ENCODE measurements at places on chromosomes 1 and 21.

- DNase-seq, result peak; percentile 20
Measured at GRCh38 chr1:179229214-179230140, at the start of gene ABL2. Gene ABL2, minus strand, starts transcription at chr1:179229677. Its CDS starts 280 bp downstream, at chr1:179229397.

DNA sequence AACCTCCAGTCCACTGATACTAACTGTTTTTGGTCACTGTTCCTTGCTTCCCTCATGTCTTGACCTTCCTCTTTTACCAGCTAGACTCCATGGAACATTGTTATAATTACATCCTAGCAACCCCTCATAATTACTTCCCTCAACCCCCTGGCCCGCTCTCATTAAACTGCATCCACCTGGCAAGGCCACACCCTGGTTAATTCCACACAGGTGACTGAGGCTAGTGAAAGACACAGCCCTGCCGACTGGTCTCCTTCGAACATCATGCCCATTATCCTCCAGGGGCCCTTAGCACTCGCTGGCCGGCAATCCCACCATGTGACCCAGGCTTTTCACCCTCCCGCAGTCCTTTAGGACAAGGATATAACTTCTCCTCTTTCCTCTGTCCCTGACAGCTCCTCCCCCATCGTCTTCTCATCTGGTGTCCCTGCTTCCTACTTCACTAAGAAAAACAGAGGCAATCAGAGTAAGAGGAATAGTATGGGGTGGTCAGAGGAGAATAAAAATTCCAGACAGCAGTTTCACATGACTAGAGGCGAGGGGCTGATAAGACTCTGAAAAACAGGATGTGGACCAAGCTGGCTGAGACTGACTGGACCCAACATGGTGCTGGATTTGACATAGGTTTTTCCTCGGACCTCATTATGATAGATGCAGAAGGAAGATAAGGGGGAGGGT, 8.8 kb upstream of the TENT5B start:
- no peak for DNase-seq

DNA sequence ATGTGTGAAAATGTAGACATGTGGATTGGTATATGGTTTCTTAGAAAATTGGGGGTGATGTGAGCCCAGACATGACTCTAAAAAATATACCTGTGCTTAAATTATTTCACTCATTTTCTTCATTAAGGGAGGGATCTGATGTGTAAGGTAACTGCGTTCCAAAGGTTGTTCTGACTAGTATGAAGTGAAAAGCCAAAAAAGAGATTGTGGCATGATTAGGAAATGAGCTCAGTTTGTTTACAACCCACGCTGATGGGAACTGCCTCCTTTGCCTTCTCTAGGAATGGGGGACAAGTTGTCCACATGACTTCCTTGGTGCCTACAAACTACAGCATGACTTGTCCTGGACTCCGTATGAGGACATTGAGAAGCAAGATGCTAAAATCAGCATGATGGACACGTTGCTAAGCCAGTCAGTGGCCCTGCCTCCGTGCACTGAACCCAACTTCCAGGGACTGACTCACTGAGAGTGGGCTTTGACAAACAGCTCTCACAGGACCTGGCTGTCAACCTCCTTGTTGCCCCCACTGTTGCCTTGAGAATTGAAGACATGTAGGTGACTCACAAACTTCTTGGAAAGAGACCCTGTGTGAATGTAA, 8.0 kb downstream of the C1orf50 start:
- no peak for DNase-seq

DNA sequence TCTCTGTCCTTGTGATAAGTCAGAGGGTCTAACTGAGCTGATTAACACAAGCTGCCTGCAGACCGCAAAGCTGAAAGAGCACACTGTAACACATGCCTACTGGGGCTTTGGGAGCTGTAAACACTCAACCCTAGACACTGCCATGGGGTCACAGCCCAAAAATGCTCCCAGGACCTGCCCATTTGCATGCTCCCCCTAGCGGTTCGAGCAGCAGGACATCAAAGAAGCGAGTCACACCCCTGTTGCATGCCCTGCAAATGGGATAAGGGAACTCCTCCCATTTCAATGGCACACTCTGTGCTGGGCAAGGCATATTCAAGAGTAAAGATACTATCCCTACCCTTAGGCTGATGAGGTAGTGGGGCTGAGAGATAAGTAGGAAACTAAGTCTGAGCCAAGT, 22.8 kb downstream of the LCE3E start:
- DNase-seq, result no peak

DNA sequence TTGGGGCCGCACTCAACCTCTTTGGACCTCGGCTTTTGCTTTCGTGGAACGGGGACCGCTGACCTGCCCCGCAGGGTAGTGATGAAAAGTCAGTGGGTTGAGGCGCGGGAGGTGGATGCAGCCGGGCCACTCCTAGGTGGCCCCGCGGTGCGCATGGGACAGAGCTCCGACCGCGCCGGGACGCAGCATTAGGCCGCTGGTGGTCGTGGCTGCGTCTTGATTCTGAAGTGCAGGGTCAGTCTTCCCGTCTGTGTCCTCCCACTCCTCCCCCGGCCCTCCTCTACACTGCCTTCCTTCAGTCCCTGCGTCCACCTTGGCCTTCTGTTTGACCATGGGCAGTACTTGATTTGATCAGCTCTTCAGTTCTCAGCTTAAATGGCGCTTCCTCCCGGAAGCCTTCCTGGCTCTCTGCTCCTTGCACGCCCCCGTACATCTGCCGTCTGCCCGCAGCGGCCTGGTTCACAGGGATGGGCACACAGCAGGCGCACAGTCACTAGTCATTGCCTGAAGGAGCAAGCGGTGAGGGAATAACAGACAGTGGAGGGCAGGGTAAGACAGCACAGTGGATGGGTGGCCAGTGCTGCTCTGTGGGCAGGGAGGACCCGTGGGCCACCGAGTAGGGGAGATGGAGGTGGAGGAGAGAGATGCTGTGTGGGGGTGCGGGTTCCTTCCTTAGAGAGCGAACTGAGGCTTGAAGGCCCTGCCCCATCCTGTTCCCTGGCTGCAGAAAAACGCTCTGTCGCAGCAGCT, 633 bp downstream of the THEMIS2 start:
- no peak for DNase-seq

DNA sequence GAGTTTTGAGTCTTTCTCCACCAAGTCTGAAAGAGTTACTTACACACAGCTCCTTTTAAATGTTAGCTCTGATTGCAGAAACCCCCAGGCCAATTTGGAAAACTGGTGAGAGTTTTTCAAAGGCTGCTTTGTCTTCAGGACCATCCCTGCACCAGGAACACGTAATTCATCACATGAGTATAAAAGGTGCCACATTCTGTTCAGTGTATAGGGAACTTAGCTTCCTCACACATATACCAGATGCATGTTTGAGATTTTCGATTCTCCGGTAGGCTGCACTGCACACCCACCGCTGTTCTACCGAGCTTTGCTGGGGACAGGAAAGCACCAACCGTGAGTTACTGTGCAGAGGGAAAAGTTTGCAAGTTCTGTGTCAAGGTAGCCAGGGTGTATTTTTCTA, 28.3 kb upstream of the KCNK2 start:
- DNase-seq, result no peak

- no peak for DNase-seq
Measured at GRCh38 chr1:171429137-171429536, 56.2 kb upstream of the PRRC2C start.

DNA sequence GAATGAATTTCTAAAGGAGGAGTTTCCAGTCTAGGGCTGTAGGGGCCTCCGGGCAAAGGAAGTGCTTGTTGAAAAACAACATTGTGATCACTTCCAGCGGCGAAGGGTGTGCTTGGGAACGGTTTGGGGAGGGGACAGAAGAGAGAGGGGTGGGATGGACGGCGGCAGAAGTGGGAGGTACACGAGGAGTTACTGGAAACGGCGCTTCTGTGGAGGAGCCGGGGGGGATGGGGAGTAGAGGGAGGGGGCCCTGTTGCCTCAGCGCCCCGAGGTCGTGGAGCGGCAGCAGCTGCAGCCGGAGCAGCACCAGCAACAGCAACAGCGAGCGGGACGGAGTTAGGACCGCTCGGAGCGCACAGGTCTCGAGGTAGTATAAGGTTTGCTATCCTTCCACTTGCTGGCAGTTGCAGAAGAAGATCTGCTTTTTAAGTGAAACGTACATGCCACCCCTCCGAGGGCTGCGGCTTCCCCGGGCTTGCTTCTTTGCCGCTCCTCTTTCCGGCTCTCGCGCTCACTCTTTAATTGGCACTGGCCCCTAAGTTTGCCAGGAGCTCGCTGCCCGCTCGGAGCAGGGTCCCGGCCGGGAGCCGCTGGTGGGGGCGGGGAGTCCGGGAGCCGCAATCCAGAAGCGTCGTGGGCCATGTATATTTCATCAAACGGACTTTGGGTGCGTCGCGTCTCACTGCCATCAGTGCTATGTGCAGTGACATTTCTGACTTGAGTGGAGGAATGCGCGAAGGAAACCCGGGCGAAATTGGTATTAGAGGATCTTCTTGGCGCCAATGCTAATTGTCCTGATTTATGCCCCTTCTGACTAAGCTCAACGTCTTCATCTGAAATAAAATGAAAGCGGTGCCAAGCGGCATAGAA, 771 bp upstream of the NTNG1 start:
- DNase-seq, result no peak

DNA sequence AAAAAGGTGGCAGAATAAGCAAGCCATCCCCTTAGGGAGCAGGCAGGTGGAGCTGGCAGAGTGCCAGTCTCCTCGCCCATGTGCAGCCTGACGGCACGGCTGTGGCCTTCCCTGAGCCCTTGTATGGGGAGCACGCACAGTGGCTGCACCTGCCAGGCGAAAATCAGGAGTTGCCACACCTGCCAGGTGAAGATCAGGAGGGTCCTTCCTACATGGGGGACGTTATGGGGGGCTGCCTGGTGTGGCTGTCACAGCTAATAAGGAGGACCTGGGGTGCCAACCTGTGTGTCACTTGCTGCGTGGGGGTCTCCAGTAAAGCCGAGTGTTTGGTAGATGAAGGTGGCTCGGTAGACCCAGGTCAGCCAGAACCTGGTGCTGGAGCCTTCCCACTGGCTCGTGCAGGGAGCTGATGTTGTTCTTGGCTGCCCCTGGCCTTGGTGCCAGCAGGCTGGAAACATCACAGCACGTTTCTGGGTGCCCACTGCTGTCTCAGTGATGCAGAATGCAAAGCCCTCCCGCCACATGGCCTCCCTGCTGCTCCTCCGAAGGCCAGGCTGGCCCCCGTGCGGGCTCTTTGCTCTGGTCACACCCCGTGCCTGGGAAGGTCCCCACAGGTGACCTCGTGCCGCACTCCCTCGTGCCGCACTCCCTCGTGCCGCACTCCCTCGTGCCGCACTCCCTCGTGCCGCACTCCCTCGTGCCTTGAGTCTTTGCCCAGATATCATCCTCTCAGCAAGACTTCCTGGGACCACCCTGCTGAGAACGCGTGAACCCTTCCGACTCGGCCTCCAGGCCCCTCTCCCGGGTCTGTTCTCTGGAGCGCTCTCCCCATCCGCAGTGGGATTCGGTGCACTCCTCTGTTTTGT, 55.4 kb downstream of the SLC37A1 start:
- DNase-seq, result no peak

DNA sequence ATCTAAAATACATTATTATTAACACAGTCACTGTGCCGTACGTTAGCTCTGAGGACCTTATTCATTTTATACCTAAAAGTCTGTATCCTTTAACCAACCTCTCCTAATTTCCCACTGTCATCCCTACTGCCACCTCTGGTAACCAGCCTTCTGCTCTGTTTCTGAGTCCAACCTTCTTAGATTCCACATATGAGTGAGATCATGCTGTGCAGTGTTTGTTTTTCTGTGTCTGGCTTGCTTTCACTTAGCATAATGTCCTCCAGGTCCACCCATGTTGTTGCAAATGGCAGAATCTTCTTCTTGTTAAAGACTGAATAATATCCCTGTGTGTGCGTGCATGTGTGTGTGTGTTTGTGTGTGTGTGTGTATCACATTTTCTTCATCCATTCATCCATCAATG, 64.2 kb downstream of the ETS2 start:
- no peak for DNase-seq

GRCh38 chr1:193108471-193108870, 3.3 kb upstream of the GLRX2 start:
- no peak for DNase-seq

DNA sequence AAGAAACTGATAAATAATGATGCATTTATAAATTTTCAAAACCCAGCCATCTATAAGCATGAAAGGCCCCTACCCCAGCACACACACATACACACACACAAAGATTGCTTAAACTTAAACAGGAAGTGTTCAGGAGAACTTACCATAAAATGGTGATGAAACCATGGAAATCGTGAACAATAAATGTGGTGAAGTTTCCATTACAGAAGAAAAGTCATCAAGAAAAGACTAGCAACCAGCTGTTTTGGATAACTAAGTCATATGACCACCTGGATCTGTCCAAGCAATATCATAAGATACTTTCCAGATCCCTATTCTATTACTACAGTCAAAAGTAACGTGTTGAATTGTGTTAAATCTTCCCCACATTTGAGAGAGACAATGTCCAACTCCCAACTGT, 24.1 kb downstream of the RGS5 start:
- DNase-seq, result no peak

DNA sequence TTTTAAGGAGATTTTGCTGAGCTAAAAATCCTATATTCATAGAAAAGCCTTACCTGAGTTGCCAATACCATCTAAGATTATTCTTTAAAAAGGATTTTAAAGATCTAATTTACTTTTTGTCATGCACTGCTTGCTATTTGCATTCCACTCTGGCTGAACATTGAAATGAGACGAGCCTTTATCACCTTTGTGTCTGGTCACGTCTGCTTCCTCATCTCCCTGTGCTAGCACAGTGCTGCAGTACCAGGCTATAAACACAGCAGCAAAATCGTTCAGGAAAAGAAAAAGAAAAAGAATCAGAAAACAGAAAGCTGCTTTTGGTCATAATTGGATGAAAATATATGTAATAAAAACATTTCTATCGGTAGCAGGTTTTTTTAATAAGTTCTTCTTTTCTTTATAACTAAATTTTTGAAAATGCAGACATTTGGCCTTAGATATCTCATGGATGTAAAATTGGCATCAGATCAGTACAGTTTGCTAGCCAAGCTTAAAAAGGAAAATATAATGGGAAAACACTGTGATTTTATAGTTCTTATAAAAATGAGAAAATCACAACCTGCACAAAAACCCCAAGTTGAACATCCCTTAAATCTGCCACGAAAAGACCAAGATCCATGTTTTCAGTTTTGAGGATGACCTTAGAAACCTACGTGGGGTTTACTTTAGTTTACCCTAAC, 735.7 kb upstream of the CXADR start:
- no peak for DNase-seq

GRCh38 chr1:41294216-41294615, 52.1 kb upstream of the SCMH1 start:
- DNase-seq, result no peak

DNA sequence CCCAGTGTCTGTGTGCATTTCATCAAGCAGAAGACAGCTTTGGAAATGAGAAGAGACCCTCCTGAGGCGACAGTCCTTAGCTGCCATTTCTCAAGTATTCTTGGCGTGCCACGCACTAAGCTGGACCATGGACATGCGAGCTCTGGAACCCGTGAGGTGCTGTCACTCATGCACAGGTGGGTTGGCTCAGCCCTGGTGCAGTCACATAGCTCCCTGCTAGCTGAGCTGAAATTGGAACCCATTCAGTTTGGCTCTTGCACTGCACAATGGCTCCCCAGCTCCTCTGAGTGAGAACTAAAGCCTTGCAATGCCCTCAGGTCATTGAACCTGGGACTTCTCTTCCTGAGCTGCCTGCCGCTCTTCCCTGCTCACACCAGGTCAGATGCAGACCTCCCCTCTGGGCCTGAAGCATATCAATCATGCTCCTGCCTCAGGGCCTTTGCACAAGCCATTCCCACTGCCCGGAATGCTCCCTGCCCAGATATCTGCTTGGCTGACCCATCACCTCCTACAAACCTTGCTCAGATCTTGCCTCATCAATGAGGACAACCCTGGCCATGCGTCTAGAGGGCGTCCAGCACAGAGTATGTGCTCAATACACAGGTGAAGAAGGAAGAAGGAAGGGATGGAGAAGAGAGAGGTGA, 6.3 kb upstream of the SRARP start:
- DNase-seq, result no peak

Measured in central memory CD8-positive, alpha-beta T cell (primary cell).